Epithelial cell of esophagus (primary cell): ENCODE measurements at places on chromosomes 4 and X.

GRCh38 chr4:78362310-78362709 is 189.3 kb upstream of the ANXA3 start:
- DNase-seq = no peak

DNA sequence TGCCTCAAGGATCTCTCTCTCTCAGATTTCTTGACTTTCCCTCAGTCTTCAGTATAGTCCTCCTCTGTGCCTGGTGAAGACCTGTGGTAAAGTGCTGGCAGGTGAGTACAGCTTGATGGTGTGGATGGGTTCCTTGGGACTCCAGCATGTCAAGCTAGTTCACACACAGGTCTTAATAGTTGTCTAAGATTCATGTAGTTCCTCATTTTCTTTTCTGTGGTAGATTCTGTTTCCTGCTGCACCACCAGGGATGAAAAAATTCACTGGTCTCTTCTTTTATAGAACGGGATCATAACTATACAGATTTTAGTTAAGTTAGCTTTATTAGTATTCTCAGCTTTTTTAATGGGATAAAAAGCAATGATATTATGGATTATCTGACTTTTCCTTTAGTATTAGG is 32.5 kb upstream of the PAQR3 start:
- DNase-seq = no peak

DNA sequence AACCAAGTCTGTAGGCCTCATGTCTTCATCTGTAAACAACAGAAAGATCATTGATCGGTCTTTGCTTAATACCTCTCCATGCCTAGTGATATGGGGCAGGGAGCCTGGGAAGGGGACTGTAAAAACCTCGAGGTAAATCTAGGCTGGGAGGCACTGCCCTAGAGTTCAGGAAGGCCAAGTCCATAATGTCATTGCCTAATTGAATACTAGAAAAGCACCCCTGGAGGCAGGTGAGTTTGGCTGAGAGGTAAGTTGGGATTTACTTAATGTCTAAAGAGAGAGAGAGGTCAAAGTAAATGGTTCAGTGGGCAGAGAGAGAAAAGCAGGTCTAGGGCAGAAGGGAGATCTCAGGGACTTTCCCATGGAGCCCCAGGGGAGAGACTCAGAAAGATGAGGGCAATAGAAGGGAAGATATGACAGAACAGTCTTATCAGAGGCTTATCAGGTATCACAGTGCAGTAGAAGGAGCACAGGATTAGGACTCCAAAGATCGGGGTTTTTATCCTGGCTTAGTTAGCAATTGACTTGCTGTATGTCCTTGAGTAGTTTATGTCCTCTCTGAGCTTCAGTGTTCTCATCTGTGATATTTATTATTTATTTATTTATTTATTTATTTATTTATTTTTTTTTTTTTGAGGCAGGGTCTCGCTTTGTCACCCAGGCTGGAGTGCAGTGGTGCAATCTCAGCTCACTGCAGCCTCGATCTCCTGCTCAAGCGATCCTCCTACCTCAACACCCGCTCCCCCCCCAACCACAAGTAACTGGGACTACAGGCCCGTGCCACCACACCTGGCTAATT is 85.2 kb downstream of the SLC16A2 start:
- no peak for DNase-seq

DNA sequence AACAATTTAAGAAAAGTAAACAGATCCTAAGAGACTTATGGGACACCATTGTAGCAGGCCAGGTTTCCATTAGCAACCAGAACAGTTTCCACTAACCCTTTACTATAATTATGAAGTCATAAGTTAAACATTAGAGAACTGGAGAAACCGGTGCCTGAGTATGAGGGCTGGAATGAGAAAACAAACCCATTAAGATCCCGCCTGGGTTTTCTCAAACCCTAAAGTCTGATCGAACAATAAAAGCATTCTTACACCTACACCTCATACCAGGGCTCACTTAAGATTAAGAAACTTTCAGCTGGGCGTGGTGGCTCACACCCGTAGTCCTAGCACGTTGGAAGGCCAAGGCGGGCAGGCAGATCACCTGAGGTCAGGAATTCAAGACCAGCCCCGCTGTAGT is 13.7 kb upstream of the DHX15 start:
- peak; percentile 99 for DNase-seq

DNA sequence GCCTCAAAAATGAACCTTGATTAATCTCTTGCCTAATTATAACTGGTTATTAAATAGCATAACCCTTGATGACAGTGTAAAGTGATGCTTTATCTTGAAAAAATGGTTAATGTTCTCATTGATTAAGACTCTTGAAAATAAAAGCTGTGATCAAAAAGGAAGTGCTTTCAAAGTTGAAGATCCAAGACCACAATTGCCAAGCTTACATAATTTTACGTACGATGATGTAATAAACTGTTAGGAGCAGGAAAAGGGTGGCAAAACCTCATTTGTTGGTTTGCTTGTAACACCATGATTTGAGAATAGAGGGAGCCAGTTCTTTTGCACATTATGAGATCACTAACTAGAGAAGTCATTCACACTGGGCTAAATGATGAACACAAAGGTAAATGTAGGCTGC is 322.2 kb downstream of the ADGRL3 start:
- no peak for DNase-seq

- DNase-seq = peak; percentile 96
These were observed 80.8 kb downstream of the NPFFR2 start for GRCh38 chr4:72112514-72113156.

- peak; percentile 87 for DNase-seq
These were observed 345.5 kb downstream of the ANK2 start for GRCh38 chr4:113394730-113395530.

GRCh38 chrX:47651043-47651905 is 911 bp upstream of the ELK1 start:
- DNase-seq = no peak

DNA sequence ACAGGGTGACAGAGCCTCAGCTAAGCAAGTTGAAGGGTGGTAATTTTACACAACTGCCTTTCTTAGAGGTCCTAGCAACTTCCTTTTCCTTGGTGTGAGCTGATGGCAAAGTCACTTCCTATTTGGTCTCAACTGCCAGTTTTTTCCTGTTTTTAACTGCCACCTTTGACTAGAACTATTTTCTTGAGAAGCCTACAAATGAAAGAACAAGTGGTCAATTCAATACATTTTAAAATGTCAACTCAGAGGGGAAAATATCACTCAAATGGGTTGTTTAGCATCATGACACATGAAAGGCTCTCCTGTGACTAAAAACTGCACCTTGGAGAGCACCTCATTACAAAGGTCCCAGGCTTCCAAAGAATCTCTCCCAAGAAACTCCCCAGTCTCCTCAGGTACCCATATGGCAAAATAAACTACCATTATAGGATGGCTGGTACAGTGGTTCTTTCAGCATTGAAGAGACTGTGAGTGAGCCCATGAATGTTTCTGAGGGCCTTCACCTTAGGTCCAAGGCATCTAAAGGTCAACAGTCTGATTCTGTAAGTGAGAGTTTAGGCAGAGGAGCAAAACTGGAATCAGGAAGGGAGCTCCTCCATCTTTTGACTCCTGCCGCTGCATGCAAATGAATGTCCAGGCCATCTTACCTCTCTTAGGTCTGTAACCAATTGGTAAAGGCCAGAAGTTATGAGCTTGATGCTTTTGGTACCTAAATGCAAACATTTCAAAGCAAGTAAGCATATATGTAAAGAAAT is 5.5 kb upstream of the STK26 start:
- no peak for DNase-seq

DNA sequence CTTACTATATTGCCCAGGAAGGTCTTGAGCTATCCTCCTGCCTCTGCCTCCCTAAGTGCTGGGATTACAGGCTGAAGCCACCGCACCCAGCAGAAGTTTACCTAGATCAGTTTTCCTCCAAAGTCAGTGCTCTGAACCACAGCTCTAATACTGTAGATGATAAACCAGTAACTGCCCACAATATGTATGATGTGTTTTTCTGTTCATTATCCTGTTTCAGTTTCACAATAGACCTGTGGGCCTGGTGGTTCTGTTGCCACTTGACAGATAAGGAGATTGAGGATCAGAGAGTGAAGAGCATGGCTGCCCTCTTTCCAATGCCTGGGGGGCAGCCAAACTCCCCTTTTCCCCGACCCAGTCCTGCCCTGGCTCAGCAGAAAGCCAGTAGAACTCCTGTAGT is 87.0 kb downstream of the EFNB1 start:
- no peak for DNase-seq

DNA sequence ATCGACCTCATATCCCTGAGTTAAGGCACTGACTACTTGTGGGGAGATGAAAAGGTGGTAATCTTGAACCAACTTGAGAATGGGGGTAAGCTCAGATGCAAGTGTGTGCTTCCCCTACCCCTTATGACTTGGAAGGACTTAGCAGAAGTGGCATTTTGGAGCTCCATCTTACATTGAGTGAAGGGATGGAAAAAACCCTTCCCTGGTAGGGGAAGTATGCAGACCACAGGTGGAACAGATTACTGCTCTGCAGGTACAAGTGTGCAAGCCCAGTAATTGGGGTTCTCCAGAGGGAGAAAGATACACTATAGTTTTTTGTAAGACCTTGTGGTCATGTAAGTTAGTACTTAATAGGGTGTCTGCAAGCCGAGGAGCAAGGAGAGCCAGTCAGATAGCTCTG is 12.2 kb upstream of the WDR1 start:
- DNase-seq = no peak

DNA sequence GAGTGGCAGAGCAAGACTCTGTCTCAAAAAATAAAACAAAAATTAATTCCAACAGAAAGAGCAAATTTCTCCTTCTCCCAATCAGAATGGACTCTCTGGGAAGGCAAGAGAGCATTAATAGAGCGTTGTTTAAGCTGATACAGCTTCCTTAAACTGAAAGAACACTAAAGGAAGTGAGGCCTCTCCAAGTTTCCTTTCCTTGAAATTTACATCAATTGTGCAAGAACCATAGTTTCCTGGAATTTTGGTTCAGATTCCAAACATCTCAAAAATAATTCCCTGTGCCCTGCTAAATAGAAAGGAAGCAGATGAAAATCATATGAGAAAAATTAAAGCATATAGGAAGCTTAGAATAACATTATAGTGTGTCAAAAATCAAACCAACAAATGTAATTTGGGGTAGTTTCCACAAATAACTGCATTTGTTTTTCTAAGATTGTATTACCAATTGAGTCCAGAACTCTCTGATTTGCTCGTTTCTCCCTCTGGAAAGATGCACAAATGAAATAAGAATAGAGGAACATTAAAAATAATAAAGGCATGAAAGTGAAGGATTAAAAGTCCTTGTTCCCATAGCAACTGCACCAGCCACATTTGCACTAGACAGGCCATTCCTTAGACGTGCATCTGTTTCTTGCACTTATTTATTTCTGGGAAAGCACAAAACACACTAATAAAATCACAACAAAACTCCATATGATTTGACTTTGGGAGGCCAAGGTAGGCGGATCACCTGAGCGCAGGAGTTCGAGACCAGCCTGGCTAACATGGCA is 3.7 kb upstream of the FAM241A start:
- DNase-seq = no peak
